ENCODE measurements at places on chromosomes 5 and 9. TPM values are rescaled to one million over a fixed set of nuclear protein-coding genes. Genes with fewer than 3 reads are reported as not detected.

SHOC1 gene
- 0.56 TPM for total RNA-seq

GABRA1 gene
- not detected for total RNA-seq

ANKDD1B gene
- total RNA-seq, result 0.28 TPM

STKLD1 gene
- 0.40 TPM for total RNA-seq

SPATA31D3 gene
- total RNA-seq, result not detected

NUTM2F gene
- not detected for total RNA-seq

PCDHA9 gene
- total RNA-seq, result 0.04 TPM

CCNI2 gene
- not detected for total RNA-seq

UBAP2 gene
- total RNA-seq, result 23.4 TPM

EDIL3 gene
- total RNA-seq, result 4.9 TPM

MEF2C gene
- total RNA-seq, result 4.5 TPM

CDC20B gene
- not detected for total RNA-seq

PTPRD gene
- 8.7 TPM for total RNA-seq

ADAMTS2 gene
- total RNA-seq, result 3.5 TPM

WDR31 gene
- total RNA-seq, result 3.7 TPM

OBP2B gene
- total RNA-seq, result not detected

SUSD3 gene
- 0.96 TPM for total RNA-seq

TMEM174 gene
- total RNA-seq, result not detected

ZCCHC10 gene
- total RNA-seq, result 20.1 TPM

KCNIP1 gene
- not detected for total RNA-seq

ERMP1 gene
- total RNA-seq, result 38.1 TPM

RPP25L gene
- total RNA-seq, result 26.3 TPM

GRXCR2 gene
- total RNA-seq, result not detected

CYLC2 gene
- total RNA-seq, result not detected

LTC4S gene
- 5.1 TPM for total RNA-seq

FRMD3 gene
- 0.60 TPM for total RNA-seq

TEK gene
- total RNA-seq, result 1.9 TPM

All from esophagus mucosa (tissue), 1 donor.